ENCODE measurements at places on chromosomes 4 and X.
A peak's percentile ranks its signal among the peaks of the same experiment; 100 is the strongest.

DNA sequence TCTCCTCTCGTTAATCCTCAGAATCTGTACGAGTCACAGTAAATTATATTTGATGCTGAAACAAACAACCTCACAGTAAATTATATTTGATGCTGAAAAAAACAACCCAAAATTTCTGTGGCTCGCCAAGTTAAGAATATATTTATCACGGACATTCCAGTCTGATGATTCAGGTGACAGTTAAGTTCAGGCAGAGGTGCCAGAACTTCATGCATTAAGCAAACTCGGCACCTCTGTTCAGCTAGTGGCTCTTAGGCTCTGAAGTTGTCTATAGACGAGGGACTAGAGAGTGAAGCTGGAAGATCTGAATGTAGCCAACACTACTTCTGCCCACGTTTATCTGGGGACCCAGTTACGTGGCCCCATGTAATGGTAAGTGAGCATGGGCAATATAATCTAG, 132.2 kb upstream of the AGA start:
- DNase-seq: no peak

DNA sequence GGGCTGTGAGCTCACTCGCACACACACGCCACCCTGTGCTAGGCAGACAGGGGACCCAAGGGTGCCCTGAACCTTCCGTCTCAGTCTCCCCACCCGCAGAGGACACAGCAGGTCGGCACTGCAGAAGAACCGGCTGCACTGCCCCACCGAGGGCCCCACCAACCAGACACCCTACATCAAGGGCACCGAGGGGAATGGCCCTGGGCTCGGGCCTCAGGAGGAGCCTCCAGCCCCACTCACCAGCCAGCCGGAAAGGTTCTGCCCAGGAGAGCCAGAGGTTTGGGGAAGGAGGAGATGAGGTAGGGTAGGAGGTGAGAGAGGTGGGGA, 45.9 kb downstream of the FAM53A start:
- DNase-seq: no peak

DNA sequence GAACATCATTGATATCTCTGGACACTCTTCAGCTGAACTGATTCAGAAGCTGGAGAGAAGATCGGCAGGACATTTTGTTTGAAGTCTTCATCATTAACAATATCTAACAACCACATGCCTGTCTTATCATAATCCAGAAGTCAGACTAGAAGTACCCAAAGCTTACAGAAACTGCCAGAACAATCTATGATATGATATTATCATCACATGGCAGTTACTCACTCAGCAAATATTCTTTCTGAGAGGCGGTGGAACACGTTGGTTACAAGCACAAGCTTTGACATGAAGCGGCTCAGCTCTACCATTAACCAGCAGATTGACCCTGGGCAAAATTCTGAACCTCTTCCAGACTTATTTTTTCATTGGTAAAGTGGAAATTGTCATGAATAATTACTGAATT, 69.4 kb upstream of the KIT start:
- DNase-seq: peak; percentile 18

DNA sequence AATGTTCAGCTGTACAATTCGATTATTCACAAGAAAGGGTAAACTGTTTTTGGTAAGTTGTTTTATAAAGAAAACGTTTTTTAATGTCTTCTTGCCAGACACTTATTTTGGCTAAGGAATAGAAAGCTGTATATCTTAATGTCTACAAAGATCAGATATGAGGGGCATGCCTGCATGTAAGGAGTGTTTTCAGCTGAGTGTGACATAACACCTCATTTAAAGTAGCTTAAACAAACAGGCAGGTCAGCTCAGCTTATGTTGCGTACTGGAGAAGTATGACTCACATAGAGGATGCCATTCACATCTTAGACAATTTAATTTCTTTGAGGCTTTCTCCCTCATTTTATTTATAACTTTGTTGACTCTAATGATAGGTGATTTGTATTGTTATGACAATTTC, 30.4 kb downstream of the LAMTOR3 start:
- DNase-seq: peak; percentile 57

DNA sequence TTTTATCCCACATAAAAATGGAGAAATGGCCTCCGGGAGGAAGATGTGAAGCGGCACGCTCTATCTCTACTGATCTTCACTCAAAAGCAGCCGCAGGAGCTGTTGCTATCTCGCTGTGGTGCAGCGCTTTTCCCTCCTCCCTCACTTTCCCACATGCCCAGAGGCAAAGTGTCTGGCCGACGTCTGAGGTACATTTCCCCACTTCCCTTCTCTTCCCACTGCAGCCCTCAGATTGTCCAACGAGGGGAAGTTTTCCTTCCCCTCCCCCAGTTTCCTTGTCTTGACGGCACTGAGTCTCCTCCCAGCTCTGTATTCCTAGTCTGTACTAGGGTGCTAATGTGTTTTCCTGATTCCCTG, 660 bp upstream of the COL25A1 start:
- no peak for DNase-seq

DNA sequence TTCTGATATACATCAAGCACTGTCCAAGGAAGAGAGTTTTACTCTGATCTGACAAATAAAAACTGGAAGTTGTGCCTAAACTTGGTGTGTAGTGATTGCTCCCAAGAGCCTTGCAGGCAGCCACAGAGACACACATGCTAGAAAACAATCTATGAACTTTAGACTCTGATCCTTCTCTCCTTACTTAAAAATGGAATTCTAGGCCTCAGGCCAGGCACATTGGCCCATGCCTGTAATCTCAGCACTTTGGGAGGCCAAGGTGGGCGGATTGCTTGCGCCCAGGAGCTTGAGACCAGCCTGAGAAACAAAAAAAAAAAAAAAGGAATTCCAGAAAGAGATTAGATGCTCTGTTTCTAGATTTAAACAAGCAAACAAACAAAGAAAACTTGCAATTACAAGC, 45.6 kb upstream of the S100G start:
- DNase-seq: no peak

GRCh38 chr4:174023641-174024040, 259.8 kb downstream of the FBXO8 start:
- peak; percentile 2 for DNase-seq

GRCh38 chr4:10529291-10530136, 72.3 kb upstream of the ZNF518B start:
- no peak for DNase-seq

DNA sequence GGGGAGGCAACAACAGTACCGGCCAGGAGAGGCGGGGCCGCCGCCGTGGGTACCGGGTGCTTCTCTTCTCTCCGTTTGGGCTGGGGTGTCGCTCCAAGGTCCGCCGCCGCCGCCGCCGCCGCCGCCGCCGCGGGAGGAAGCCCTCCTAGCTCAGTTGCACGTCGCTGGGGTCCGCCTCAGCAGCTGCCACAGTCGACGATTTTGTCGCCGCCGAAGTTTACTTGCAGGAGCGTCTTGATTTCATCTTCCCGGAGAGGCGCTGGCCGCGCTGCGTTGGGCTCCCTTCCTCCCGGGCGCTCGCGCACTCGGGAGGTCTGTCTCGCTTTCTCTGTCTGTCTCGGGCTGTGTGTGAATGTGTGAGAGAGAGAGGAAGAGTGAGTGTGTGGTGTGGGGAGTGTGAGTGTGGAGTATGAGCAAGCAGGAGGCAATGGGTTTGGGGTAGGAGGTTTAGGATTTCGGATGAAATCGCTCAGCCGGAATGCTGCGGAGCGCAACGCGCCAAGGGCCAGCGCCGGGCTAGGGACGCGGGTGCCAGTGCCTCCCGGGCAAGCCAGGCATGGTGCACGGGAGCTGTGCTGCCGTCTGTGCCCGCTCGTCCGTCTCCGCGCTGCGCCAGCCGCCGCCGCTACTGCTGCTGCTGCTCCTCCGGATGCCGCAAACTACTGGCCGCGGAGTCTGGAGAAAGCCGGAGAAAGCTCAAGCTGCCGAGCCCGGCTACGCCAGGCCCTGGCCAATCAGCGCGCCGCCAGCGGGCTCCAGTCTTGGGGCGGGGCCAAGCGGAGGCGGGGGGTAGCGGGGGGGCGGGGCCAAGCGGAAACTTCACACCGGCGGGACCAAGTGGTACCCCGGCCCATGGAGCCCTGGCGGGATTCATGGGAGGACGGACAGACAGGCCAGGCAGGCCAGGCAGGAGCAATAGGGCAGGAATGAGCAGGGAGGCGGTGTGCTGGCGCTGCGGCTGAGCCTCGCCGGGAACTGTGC, at the start of gene PCDH19:
PCDH19 (minus strand) TSS at position 664 of the 981 bp plus-strand sequence. CDS start 1,676 bp downstream, outside the sequence.
- peak; percentile 17 for DNase-seq

DNA sequence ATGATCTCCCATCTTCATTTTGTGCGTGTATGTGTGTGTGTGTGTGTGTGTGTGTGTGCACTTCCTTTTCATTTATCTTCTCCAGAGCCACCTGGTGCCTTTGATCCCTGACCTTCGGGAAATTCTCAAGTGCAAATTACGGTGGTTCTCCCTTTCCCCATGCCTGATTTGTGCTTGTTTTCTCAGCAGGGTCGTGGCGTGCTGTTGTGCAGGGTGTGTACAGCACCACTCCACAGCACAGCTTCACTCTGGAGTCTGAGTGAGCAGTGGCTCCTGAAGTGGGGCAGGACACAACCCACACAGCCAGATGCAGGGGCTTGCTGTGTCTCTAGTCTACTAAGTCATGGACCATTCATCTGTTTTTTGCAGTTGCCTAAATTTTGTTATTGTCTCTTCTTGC, 114.2 kb upstream of the TBC1D9 start:
- no peak for DNase-seq

DNA sequence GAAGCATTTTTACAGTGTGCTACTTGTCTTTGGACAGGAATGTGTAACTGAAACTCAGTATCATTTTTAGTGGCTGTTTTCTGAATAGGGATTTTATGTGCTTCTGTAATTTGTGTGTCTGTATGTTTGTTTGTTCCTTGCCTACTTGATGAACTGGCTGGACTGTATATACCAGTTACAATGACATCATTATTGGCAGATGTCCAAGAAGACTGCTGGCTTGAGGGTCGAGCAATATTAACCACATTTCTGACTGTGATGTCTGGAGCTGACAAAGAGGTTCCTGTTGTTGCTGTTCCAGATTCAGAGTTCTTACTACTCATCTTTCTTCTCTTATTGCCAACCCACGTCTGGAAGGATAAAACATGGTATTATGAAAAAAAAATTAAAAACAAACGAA, 33.0 kb downstream of the HDX start:
- DNase-seq: peak; percentile 42

DNA sequence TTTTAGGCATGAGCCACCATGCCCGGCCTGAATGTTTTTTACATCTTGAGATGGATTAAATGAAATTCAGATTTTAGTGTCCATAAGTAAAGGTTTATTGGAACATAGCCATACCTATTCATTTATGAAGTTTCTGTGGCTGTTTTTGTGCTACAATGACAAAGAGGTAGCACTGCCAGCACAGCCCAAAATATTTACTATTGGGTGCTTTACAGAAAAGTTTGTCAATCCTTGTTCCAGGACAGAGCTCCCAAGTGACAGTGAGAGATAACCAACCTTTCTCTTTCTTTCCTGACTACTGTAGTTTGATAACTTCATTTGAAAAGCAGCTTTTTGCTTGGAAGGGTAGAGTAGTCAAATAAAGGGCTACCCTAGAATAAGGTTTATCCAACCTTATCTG, 116.2 kb downstream of the CAMK2D start:
- DNase-seq: no peak

DNA sequence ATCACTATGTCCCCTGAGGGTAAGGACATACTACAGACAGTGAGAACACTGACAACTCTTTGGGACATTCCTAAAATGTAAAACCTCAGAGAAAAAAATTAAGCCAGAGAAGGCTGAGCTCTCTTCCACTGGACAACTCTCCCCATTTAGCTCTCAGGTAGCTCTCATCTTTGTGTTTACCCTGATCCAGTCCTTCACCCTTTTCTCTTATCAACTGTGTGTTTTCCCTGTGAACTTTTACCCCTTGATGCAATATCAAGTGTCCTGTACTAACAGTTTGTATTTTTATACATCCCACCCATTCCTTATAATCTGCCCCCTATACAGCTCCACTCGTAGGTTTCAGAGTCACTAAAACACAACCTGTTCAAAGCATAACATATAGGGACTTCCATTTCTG, 182.6 kb downstream of the STIM2 start:
- no peak for DNase-seq

DNA sequence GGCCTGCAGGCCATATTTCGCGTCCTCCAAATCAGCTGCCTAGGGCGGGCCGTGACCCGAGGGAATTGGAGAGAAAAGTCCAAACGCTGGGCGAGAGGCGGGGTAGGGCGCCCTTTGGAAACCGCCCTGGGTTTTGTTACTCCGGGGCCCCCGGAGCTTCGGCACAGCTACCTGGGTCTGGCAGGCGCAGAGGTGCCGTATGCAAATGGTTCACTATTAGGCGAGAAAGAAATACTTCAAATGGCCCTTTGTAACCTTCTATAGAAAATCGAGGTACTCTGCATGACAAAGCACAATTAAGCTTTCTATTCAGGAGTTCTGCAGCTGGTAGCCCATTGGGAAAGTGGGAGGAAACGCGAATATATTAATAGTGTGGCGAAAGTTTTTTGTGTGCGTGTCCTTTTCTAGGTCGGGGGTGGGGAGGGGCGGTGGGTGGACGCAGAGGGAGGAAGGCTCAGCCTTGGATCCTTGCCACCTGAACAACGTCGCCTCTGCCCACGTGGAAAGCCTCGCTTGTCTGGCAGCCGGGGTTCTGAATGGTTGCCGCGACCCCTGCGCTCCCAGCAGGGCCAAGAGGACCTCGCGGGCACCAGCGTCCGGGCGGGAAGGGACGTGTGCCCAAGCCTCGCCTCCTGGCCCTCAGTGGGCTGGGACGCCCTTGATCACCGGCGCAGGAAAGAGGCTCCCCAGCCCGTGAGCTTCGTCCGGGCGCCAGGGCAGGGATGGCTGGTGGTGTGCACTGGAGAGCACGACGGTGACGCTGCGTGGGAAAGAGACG, 9.5 kb downstream of the GSX2 start:
- DNase-seq: no peak

GRCh38 chr4:87838890-87839591, 6.3 kb downstream of the MEPE start:
- DNase-seq: peak; percentile 49

- no peak for DNase-seq
Measured at GRCh38 chr4:140027101-140027500, 126.9 kb downstream of the MAML3 start.

DNA sequence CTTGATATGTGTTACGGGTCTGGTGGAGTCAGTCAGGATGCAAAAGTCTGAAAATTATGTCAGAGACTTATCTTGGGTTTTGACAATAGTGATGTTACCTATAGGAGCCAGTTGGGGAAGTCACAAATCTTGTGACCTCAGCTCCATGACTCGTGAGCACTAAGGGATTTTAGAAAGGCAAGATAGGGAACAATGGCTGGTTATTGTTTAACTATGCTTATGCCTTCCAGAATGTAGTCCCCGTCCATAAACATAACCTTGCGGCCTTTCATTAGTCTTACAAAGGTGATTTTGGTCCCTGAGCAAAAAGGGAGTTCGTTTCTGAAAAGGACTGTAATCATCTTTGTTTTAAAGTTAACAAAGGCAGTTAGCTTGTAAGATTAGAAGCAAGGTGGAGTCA, 23.9 kb upstream of the GATB start:
- no peak for DNase-seq

- peak; percentile 85 for DNase-seq
Measured at GRCh38 chrX:136525738-136526606, 6.0 kb upstream of the VGLL1 start.

- no peak for DNase-seq
Measured at GRCh38 chr4:124943145-124943889, 230.8 kb upstream of the ANKRD50 start.

- DNase-seq: no peak
Measured at GRCh38 chrX:102745857-102746584, 25.5 kb downstream of the GPRASP3 start.
